A375 (cell line): ENCODE measurements at places on chromosomes 12 and 14. TPM values are rescaled to one million over a fixed set of nuclear protein-coding genes. Genes with fewer than 3 reads are reported as not detected.

The IFI27 gene
- total RNA-seq, result not detected in 2 replicates

The PRR4 gene
- total RNA-seq, result 9.5 and 14.6 TPM in 2 replicates

The TMEM229B gene
- total RNA-seq, result 7.1 and 9.8 TPM in 2 replicates

The PPFIA2 gene
- 1.8 and 3.2 TPM in 2 replicates for total RNA-seq

The ANKS1B gene
- total RNA-seq, result 0.85 TPM in 1 of 2 replicates, not detected in the other

The ENDOU gene
- total RNA-seq, result 0.13 TPM in 1 of 2 replicates, not detected in the other

The KLRG1 gene
- 1.1 and 2.8 TPM in 2 replicates for total RNA-seq

The LBHD2 gene
- total RNA-seq, result not detected in 2 replicates

The ASB8 gene
- 21.0 and 25.2 TPM in 2 replicates for total RNA-seq

The BICDL1 gene
- total RNA-seq, result 0.16 and 0.19 TPM in 2 replicates

The NPAS3 gene
- 0.32 and 0.57 TPM in 2 replicates for total RNA-seq

The TAS2R50 gene
- total RNA-seq, result 0.48 and 0.87 TPM in 2 replicates
